ENCODE measurements at places on chromosomes 2 and 18.

GRCh38 chr18:9404565-9405060 is 70.0 kb downstream of the TWSG1 start:
- H3K4me3 ChIP-seq: no peak overlapping the region
- H3K4me1 ChIP-seq: no peaks in the 10 kb centered on the region
- no peaks in the 10 kb centered on the region for H3K27me3 ChIP-seq
- no peak overlapping the region for H3K27ac ChIP-seq
- no peak for DNase-seq

- no peak overlapping the region for H3K4me3 ChIP-seq
- H3K36me3 ChIP-seq: no peaks in the 10 kb centered on the region
- DNase-seq: no peak
- H3K27me3 ChIP-seq: no peaks in the 10 kb centered on the region
These were observed 42.3 kb downstream of the BAZ2B start for GRCh38 chr2:159573846-159574606.

- DNase-seq: no peak
- H3K4me1 ChIP-seq: no peaks in the 10 kb centered on the region
- H3K4me3 ChIP-seq: no peak overlapping the region
- H3K36me3 ChIP-seq: no peaks in the 10 kb centered on the region
- no peak overlapping the region for H3K27ac ChIP-seq
- no peaks in the 10 kb centered on the region for H3K27me3 ChIP-seq
These were observed 176.8 kb upstream of the ALKAL2 start for GRCh38 chr2:464562-465309.

GRCh38 chr2:71857636-71858035 is 290.0 kb downstream of the CYP26B1 start:
- H3K27ac ChIP-seq: no peak overlapping the region
- no peaks in the 10 kb centered on the region for H3K4me1 ChIP-seq
- no peaks in the 10 kb centered on the region for H3K27me3 ChIP-seq

DNA sequence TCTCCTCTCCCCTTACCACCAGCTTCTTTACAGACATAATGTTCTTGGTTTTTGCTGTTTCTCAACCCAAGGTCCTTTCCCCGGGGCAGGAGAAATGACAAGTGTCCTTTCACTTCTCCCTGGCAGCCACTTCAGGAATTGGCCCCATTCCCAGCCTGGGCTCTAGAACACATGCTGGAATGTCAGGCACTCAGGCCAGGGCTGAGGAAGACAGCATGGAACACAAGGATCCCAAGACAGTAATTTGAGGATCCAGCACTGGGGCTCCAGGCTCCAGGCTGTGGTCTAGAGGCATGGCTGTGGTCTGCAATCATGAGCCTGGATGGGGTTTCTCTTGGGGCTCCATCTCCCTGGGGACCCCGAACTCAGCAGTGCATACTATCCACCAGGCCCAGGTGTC is 201.4 kb downstream of the CELF4 start:
- H3K4me3 ChIP-seq: no peak overlapping the region
- H3K36me3 ChIP-seq: no peaks in the 10 kb centered on the region
- H3K4me1 ChIP-seq: peaks cover 20% of the 10 kb centered on the region
- no peaks in the 10 kb centered on the region for H3K27me3 ChIP-seq

GRCh38 chr2:241910604-241911520 is 41.3 kb downstream of the RTP5 start:
- H3K27ac ChIP-seq: no peak overlapping the region
- no peaks in the 10 kb centered on the region for H3K4me1 ChIP-seq
- no peak for DNase-seq
- H3K27me3 ChIP-seq: no peaks in the 10 kb centered on the region
- H3K4me3 ChIP-seq: no peak overlapping the region
- H3K36me3 ChIP-seq: no peaks in the 10 kb centered on the region

- DNase-seq: peak; percentile 54
- H3K36me3 ChIP-seq: no peaks in the 10 kb centered on the region
- peaks cover 6% of the 10 kb centered on the region for H3K4me1 ChIP-seq
- H3K27ac ChIP-seq: no peak overlapping the region
- no peak overlapping the region for H3K4me3 ChIP-seq
- no peaks in the 10 kb centered on the region for H3K27me3 ChIP-seq
These were observed 16.2 kb upstream of the GLI2 start for GRCh38 chr2:120719491-120719890.

DNA sequence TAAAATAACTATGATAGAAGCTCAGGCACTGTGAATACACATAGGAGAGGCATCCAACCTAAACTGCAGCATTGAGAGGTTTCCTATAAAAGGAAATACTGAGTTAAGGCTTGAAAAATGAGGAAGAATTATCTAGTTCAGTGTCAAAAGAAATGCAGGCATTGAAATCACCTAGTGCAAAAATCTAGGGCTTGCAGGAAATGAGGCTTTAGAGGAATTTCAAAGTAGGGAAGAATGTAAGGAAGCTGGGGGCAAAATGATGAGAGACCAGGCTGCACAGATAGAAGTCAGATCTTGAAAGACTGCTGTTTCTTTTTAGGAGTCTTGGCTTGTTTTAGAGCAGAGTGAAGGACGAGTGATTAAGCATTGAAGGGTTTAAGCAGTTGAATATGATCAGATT is 28.1 kb upstream of the SCYGR2 start:
- no peak overlapping the region for H3K4me3 ChIP-seq
- H3K27ac ChIP-seq: no peak overlapping the region
- H3K4me1 ChIP-seq: no peaks in the 10 kb centered on the region
- H3K27me3 ChIP-seq: no peaks in the 10 kb centered on the region
- no peaks in the 10 kb centered on the region for H3K36me3 ChIP-seq

GRCh38 chr18:7824970-7825369 is 257.9 kb downstream of the PTPRM start:
- no peaks in the 10 kb centered on the region for H3K36me3 ChIP-seq
- H3K27ac ChIP-seq: no peak overlapping the region

DNA sequence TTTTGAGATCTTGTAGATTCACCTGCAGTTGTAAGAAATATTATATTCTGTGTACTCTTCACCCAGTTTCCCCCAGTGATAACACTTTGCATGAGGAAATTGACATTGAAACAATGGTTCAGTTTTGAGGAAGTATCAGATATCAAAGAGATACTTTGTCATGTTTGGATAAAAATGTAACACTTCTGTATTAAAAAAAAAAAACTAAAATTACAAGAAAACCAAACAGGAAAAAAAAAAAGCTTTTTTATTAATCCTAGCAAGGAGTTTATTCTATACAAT is 204.0 kb downstream of the ARL4C start:
- no peaks in the 10 kb centered on the region for H3K27me3 ChIP-seq
- no peak overlapping the region for H3K4me3 ChIP-seq
- no peaks in the 10 kb centered on the region for H3K36me3 ChIP-seq
- no peaks in the 10 kb centered on the region for H3K4me1 ChIP-seq
- no peak for DNase-seq

DNA sequence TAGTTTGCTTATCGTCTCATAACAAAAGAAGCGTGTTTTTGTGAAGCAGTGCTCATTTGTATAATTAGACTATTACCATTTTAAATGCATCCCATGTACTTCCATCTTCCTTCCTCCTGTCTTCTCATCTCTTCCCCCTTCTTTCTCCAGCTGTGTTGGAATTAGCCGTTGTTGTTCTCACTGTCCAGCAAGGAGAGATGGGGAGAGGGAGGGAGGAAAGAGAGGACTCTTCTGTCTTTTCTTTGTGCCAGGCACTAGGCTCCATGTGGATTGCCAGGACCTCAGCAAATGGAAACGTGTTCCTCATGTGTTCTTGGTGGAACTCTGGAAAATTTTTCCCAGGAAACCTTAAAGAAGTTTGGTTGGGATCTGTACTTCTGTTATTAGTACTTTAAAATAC is 131.7 kb downstream of the PHLPP1 start:
- no peaks in the 10 kb centered on the region for H3K27me3 ChIP-seq
- DNase-seq: no peak
- no peak overlapping the region for H3K4me3 ChIP-seq
- H3K27ac ChIP-seq: no peak overlapping the region
- H3K4me1 ChIP-seq: no peaks in the 10 kb centered on the region

GRCh38 chr2:219207134-219207883 is 727 bp downstream of the ZFAND2B start:
- peak overlapping the region; percentile 93 for H3K27ac ChIP-seq
- H3K4me3 ChIP-seq: peak overlapping the region; percentile 88
- H3K36me3 ChIP-seq: peaks cover 22% of the 10 kb centered on the region
- no peaks in the 10 kb centered on the region for H3K27me3 ChIP-seq
- DNase-seq: no peak

GRCh38 chr2:48207201-48207641 is 300.9 kb upstream of the FBXO11 start:
- H3K4me3 ChIP-seq: no peak overlapping the region
- H3K27me3 ChIP-seq: no peaks in the 10 kb centered on the region
- peaks cover 9% of the 10 kb centered on the region for H3K4me1 ChIP-seq
- H3K27ac ChIP-seq: no peak overlapping the region

Measured in tibial artery (tissue), 4 donors.